ENCODE measurements at places on chromosomes 4 and X.

GRCh38 chr4:159097785-159098184 is 5.1 kb upstream of the RAPGEF2 start:
- DNase-seq, result no peak

GRCh38 chr4:138204507-138204906 is 37.6 kb downstream of the SLC7A11 start:
- DNase-seq, result no peak

DNA sequence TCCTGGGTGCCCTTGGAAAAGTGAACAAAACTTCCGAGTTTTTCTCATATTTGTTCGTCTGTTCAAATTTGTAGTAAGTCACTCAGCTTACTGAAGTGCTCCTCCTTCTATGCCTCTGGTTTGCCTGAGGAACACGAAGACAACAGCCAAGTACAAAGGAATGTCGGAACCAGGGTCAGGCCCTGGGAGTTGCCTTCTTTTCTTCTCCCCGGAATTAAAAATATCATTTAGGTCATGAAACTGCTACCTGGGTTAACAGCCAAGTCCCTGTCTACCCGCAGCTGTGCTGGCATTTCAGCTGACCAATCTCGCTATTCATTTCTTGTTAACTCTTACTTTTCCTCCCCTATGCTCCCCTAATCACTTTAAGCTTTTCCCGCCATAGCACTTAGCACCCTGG is 137.6 kb upstream of the TEX13D start:
- no peak for DNase-seq

DNA sequence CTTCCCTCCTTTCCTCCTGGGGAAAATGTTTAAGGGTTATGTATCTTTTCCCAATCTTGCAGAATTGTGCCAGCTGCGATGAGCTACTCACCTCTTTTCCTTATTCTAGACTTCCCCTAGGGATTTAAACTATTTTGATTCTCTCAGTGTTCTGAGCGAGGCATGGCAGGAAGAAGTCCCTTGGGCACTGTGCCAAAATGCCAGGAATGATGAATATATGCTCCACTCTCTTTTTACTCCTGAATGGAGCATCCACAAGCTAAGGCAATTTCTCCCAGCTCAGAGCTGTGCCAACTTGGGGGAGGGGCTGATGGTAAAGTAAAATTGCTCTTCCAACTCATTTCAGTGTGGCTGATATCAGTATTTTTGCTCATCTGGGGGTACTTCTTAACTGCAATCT is 4.0 kb upstream of the C4orf17 start:
- no peak for DNase-seq

DNA sequence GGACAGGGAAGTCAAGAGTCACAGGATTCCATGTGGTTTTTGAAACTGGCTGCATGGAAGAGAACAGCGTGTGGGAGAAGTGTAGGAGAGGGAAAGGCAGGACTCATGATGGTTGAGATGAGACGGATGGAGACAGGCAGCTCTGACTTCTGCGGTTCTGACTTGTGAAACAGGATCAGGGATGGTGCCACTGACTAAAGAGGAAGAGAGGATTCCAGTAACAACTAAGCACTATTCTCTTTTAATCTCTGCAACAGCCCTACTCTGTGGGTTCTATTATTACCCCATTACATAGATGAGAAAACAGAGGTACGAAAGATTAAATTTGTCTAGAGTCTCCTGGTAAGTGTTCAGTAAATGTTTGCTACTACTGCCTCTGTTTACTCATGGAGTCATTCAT is 156.3 kb downstream of the CBR4 start:
- no peak for DNase-seq

GRCh38 chr4:118712872-118713271 is 27.7 kb downstream of the METTL14 start:
- DNase-seq, result no peak

Data from GM12891 (cell line).